Left lung (tissue), 14 donors: ENCODE measurements at places on chromosomes 7 and 10.

DNA sequence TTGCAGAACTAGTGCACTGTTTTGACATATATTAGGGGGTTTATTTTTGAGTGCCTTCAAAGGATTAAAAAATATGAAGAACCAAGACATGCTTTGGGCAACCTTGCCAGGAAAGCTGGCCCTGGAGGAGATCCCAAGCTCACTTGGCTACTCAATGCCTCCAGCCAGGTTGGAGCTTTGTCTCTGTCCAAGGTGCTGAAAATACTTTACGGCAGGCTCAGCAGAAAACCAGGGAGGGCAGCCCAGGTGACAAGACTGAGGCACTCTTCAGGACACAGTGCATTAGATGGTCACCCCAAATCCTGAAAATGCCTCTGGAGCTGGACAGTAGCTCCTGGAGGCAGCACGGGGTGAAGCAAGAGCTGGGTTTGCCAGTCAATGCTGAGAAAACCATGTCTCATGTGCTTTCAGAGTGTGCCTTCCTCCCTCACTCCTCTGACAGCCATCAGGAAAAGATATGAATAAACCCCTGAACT, 5.8 kb upstream of the KCNH2 start:
- no peak for DNase-seq

DNA sequence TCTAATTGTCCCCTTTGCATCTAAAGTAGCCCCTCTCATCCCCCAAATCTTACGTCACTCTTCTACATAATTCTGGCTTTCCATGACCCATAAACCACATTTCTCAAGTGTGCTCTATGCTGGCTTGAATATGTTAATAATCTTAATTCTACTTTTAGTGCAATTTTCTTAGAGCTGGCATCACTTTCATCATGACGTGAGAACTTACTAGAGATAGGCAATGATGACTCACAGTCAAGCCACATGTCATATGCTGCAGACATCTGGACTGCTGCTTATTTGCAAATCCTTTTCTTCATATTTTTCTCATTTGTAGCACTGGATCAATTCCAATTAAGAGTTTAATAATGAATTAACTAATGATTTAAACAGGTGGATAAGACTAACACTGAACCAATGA, 260.7 kb upstream of the PRKCQ start:
- no peak for DNase-seq

DNA sequence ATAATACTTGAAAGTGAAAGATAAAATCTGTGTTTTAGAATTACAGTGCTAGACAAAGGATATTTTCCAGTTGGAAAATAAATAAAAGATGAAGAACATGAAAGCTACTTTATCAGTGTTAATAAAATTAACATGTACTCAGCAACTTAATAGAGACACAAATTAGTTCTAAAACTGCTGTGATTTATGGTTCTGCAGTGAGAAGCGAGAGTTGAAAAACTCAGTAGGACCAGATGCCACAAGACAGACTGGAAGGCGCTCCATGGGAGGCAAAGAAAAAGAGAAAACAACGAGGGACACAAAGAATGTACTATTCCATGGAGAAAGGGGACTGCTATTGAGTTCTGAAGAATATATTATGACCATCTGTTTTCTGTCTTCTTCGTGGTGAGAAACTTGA, 590.4 kb downstream of the PHTF2 start:
- no peak for DNase-seq

DNA sequence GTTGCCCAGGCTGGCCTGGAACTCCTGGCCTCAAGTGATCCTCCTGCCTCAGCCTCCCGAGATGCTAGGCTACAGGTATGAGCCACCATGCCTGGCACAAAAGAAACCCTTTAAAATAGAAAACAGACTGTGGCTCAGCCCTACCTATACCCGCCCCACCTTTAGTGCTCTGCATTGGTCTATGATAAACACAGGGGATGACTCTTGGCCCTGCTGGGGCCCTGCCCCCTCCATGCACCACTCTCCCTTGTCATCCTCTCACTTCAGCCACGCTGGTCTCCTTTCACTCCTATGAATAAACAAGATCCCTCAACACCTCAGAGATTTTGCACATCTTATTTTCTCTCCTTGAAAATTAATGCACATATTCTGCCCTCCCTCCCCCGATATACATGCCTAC, 251.4 kb upstream of the KLF14 start:
- no peak for DNase-seq

DNA sequence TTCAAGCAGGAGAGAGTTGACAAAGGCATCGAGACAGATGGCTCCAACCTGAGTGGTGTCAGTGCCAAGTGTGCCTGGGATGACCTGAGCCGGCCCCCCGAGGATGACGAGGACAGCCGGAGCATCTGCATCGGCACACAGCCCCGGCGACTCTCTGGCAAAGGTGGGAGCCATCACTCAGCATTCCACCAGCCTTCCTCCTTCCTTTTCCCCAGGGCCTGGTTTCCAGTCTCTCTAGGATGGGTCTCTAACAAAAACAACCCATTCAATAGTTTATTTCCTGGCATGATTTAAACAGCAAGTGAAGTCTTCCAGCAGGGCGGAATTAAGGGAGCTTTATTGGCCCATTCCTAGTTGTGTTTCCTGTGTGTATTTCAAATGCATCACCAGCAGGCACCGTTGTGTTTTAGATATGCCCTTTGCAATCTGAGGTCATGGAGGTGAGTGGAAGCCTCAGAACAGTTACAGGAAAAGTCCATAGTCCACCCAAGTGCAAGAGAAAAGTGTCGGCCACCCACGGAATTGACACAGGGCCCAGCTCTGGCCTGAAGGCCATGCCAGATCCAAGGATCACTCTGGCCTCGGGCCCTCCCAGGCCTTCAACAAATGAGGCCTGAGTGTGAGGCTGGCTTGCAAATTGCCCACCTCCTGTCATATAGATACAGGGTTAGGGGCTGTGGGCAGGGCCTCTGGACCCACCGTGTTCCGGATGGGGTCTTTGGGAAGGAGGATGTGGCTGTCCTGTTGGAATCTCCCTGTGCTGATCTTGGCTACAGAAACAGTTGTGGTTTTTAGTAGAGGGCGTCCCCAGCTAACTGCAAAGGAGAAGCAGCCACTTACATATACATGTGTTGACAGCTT, 46.9 kb upstream of the TRIM8 start:
- no peak for DNase-seq

DNA sequence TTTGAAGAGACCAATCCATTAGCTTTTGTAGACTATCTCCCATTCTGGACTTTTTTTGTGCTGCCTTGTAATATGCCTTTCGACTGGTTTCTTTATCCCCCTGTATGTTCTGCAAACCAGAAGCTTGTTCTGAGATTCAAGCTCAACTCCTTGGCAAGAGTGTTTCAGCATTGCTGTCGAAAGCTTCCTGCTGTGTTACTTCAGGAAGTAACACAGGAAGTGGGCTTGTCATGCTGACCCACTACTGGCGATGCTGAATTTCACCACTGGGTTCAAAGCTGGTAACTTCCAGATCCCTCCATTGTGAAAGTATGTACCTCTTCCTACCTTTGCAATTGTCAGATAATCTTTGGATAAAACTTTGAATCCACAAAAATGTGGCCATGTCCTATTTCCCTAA, 57.9 kb upstream of the INSYN2A start:
- DNase-seq = no peak

DNA sequence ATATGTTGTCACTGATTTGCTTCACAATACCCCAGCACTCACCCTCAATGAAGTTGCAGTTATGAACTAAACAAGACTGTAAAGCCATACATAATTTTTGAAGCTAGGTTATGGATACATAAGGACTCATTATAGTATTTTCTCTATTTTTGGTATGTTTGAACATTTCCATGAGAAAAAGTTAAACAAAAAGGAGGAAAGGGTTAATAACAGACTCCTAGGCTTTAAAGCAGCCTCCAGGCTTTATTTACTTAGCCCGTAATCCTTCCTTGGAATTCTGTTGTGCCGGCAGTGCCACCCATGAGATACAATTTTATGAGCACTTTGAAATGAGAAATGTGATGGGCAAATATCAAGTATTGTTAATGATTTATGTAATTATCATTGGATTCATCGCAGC, 2.1 kb upstream of the DENND11 start:
- no peak for DNase-seq

DNA sequence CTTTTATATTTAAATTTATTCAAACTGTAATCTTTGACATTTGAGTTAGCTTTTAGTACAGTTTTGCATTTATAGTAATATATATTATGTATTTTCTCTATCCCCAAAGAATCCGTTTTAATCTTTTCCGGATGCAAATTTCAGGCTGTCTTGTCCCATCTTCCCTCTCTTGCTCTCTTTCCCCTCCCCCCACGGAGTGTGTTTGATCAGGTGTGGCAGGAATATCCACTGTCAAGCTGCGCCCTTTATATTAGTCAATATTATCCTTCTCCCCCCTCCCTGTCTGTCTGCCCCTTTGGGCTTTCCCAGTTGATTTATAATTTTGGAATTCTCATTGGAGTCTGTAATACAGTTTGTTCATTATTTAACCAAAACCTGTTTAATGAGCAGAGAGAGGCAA, 19.0 kb downstream of the GBF1 start:
- DNase-seq = no peak

GRCh38 chr7:29381206-29382094, 182.2 kb upstream of the PRR15 start:
- no peak for DNase-seq

DNA sequence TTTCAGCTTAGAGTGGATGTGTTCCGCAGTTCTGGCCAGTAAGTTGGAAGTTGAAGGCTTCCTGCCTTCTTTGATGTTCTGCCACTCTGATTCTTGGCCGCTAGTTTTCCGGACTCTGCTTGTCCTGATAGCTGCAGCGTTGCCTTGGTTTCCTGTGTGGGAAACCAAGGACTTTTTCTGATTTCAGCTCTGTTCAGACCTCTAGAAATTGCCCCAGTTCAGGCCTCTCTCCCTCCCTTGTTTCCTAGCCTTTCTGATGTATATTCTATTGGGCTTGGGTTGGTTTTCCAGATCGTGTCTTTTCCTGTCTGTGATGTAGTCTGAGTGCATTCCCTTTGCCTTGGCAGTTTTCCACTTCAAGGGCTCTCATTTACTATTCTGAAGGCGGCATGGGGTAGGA, 318.7 kb downstream of the BBS9 start:
- no peak for DNase-seq

GRCh38 chr7:108094933-108095710, 35.0 kb downstream of the LAMB4 start:
- DNase-seq = no peak

GRCh38 chr7:103934508-103934907, 55.0 kb downstream of the RELN start:
- no peak for DNase-seq

GRCh38 chr7:151076863-151077704, 3.5 kb downstream of the FASTK start:
- no peak for DNase-seq

- no peak for DNase-seq
Measured at GRCh38 chr10:5035356-5035755, 31.7 kb upstream of the AKR1C2 start.

GRCh38 chr7:27936047-27936767, 196.2 kb downstream of the TAX1BP1 start:
- no peak for DNase-seq

DNA sequence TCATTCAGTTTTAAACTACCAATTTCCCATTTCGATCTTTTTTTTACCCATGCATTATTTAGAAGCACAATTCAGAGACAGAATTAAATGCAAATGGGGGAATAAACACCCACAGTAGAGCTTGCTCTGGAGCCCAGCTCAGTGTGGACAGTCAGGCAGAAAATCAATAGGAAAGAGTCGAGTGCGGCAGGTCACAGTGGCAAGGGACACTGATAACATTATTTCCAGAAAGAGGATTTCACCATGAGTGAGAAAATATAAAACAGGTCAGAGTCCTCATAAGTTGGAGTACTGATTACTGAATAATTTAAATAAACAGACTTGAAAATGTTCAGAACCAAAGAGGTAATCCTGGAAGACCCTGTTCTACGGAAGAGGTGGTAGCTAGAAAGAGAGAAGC, 532.5 kb downstream of the CCSER2 start:
- no peak for DNase-seq

GRCh38 chr7:100357131-100357561, 771 bp upstream of the PILRB start:
- DNase-seq = no peak

- DNase-seq = no peak
Measured at GRCh38 chr10:49220031-49220430, 31.8 kb upstream of the TMEM273 start.

GRCh38 chr7:103129702-103130549, 19.0 kb downstream of the NAPEPLD start:
- no peak for DNase-seq

DNA sequence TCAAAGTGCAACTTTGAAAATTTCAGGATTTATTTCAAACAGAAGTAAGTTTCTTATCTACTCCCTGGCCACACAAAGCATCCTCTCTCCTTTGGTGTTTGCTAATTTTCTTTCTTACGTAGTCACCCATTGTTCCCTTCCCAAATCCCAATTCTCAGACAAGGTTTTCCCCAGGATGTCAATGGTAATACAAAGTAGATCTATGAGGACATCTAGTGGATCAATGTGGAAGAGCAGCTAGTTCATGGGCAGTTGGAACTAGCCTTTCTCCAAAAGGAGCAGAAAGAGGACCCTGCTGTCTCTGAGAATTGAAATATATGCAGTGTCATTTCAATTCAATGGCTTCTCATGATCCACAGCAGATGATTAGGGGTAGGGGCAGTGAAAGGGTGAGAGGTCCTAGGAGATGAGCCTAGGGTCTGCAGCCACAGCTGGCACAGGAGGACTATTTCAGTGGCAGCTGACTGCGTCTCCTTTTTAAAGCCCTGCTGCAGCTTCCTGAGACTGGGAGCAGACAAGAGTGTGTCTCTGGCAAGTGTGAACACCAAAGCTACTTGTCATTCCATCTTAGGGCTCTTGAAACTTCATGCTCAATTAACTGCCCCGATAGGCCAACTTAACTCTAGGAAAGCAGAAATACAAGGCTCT, 632.6 kb downstream of the KCNMA1 start:
- no peak for DNase-seq

DNA sequence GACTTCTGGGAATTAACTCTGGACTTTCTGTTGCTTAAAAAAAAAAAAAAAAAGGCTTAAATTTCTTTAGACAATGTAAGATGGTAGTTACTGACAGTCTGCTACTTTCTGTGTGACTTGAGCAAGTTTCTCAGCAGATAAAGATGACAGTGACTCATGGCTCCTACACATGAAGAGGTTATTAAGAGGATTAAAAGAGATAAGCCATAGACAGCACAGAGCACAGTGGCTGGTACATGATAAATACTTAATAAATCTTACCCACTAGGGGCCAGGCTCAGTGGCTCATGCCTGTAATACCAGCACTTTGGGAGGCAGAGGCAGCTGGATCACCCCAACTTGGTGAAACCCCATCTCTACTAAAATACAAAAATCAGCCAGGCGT, 174.8 kb downstream of the JAZF1 start:
- no peak for DNase-seq

DNA sequence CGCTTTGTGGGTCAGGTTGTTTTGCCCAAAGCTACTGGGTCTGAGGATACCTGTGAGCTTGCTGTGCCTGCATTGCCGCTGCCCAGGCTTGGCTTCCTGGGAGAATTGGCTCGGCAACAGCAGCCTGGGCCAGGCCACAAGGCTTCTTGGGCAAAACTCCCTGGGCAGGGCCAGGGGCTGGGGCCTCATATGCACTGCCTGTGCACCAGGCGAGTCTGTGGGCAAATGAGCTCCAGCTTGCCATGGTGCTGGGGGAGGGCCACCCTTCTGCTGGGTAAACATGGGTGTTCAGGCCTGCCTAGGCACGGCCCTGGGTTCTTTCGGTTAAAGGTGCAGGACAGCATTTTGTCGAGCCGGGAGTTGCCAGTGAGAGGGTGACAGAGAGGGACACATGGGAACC, 19.4 kb downstream of the ZMIZ1 start:
- DNase-seq = no peak
